ENCODE measurements at places on chromosomes 12 and 14.

DNA sequence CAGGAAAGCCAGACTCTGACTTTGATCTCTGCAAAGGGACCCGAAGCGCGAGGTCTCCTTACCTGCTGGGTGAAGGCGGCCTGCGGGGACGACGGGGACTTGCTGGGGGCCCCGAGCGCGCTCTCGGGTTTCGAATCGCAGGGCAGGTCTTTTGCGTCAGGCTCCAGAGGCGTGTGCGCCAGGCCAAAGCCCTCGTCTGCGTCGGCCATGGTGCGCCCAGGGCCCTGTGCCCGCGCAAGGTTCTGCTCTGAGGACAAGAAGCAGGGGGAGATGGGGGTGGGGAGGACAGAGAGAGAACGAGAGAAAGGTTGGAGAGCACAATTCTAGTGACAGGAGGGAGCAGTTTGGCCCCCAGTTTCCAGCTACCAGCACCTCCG, 2.3 kb downstream of the TBX5 start:
- DNase-seq = no peak

GRCh38 chr14:105013150-105013785, 7.6 kb downstream of the CDCA4 start:
- no peak for DNase-seq

- no peak for DNase-seq
Observed at GRCh38 chr12:39239490-39240486, 203.1 kb downstream of the KIF21A start.

GRCh38 chr12:31339831-31340622, 14.1 kb upstream of the SINHCAF start:
- DNase-seq = no peak

DNA sequence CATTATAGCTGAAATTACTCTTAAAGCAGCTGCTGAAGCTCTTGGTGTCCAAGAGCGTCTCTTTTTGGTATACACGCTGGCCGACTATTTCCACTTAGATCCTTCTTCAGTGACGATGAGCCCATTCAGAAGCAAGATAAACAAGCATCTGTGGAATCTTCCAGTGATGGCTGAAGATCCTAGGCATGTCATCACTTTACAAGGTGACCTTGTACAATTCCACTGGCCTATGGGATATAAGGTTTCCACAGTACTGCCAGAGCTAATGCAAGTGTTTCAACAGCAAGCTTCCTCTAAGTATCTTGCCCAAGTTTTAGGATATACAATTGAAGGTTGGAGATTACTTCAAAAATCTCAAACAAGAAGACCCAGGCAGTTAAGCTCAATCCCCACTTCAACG, 47.0 kb downstream of the INTS13 start:
- DNase-seq = no peak

DNA sequence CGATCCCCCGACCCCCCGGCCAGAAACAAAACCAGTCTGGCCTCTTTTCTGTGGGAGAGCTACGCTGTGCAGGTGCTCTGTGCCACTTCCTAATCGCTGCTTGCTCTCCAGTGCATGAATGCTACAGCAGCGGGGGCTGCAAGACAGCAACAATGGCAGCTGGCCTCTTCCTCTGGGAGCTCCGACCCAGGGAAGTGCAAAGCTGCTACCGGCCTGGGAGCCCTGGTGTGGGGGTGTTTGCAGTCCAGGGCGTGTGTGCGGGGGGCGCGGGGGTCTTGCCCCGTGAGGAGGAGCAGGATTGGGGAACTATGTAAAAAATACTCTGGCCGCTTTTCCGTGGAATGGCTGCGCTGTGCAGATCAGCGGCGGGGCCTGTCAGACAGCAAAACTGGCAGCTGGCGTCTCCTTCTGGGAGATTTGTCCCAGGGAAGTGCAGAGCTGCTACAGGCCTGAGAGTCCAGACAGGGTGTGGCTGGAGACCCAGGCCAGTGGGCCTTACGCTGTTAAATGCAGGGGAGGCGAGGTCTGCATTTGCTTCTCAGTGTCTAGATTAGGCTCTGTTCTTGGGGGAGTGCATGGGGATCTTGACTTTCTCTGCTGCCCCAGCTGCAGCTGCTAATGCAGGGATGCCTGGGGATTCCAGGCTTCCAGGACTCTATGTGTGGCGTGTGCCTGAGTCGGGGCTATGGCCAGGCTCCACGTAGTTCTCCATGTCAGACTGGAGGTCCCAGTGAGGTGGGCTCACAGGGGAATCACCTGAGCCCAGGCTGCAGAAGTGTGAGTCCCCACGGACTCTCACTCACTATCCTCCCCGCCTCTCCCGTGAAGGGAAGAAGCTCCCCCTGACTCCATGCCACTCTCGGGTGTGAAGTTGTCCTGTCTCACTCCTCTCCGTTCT, 344.5 kb downstream of the AEBP2 start:
- DNase-seq = no peak

DNA sequence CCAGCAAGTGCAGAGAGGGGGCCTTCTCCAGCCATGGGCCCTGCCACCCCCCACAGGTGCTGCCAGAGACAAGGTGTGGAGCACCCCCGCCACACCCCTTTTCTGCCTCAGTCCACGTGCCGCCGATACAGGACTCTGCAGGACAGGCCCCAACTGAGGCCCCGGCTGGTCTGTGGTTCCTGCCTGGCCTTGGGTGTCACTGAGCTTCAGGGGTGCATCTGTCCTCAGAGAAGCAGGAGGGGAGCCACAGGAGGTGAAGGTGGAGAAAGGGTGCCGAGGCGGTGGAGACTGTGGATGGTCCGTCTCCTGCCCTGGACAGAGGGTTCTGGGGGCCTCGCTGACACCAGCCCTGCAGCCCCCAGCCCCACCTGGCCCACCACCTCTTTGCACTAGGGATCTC, 63.1 kb downstream of the KIF26A start:
- no peak for DNase-seq

GRCh38 chr12:117329756-117330155, 31.7 kb downstream of the NOS1 start:
- DNase-seq = no peak

GRCh38 chr14:38394767-38395166, 138.9 kb upstream of the CLEC14A start:
- no peak for DNase-seq

- DNase-seq = no peak
Observed at GRCh38 chr14:59333668-59334067, 131.5 kb downstream of the GPR135 start.

GRCh38 chr12:30782316-30783173, 27.8 kb upstream of the CAPRIN2 start:
- DNase-seq = no peak

Data from GM13977 (cell line).